ENCODE measurements at places on chromosomes 16 and 17. TPM values are rescaled to one million over a fixed set of nuclear protein-coding genes. Genes with fewer than 3 reads are reported as not detected.

The CCL5 gene
- polyA plus RNA-seq: 29.7 TPM

The SCARF1 gene
- 31.2 TPM for polyA plus RNA-seq

The BANP gene
- polyA plus RNA-seq: 25.0 TPM

The CCR7 gene
- 79.1 TPM for polyA plus RNA-seq

The SLC25A10 gene
- polyA plus RNA-seq: 7.7 TPM

The CBFA2T3 gene
- 8.4 TPM for polyA plus RNA-seq

The CRYBA1 gene
- polyA plus RNA-seq: not detected

The LGALS9C gene
- 1.2 TPM for polyA plus RNA-seq

The TOP3A gene
- 18.5 TPM for polyA plus RNA-seq

The FNDC8 gene
- 0.10 TPM for polyA plus RNA-seq

The OTOP3 gene
- not detected for polyA plus RNA-seq

The NHLRC4 gene
- 2.7 TPM for polyA plus RNA-seq

The ZNF207 gene
- polyA plus RNA-seq: 38.9 TPM

The SLX4 gene
- 2.4 TPM for polyA plus RNA-seq

The KRT36 gene
- 0.51 TPM for polyA plus RNA-seq

The HBA1 gene
- polyA plus RNA-seq: 120 TPM

The RNF213 gene
- polyA plus RNA-seq: 36.7 TPM

The SPIRE2 gene
- polyA plus RNA-seq: 0.98 TPM

The CMTM1 gene
- polyA plus RNA-seq: 0.33 TPM

The KIF18B gene
- polyA plus RNA-seq: 1.5 TPM

The MAF gene
- 8.8 TPM for polyA plus RNA-seq

The CD300LB gene
- 2.0 TPM for polyA plus RNA-seq

GRCh38 chr17:31593806-31594205 is 202.3 kb downstream of the RAB11FIP4 start:
- DNase-seq: peak; percentile 48

- DNase-seq: no peak
Measured at GRCh38 chr16:52068447-52069074, 478.4 kb downstream of the TOX3 start.

GRCh38 chr17:19673623-19674022 is 25.1 kb downstream of the ALDH3A2 start:
- DNase-seq: no peak

- DNase-seq: no peak
Measured at GRCh38 chr17:73089322-73090317, 2.9 kb downstream of the SLC39A11 start.

GRCh38 chr16:56734429-56734828 is 4.5 kb downstream of the NUP93 start:
- no peak for DNase-seq

GRCh38 chr16:66372078-66372897 is 5.8 kb downstream of the CDH5 start:
- peak; percentile 51 for DNase-seq

DNA sequence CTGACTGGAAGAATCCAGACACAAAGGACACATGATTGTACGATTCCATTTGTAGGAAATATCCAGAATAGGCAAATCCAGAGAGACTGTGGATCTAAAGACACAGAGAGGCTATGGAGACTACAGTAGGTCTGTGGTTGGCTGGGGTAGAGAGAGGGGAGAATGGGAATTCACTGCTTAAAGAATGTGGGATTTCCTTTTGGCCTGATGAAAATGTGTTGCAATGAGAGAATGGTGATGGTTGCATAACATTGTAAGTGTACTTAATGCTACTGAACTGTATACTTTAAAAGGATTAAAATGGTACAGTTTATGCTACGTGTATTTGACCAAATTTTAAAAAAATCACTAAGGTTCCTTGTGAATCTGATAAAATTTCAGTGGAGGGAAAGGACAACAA is 62.1 kb downstream of the GPRC5B start:
- no peak for DNase-seq

DNA sequence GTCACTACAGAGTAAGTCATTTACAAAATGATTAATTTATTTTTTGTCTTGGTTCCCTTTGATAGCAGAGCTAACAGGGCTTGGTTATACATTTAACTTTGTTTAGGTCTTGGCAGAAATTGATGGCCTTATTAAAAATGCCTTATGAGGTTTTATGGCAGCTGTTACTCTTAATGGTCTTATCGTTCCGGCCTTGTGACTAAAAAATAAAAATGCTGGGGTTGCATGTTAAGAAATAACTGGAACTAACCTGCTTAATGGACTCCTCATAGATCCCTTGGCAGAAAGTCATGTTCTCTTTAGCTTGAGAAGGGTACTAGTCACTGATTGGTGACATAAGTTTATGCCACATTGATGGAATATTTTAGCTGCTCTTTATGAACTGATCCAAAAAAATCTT is 18.3 kb downstream of the COX11 start:
- no peak for DNase-seq

GRCh38 chr17:42045719-42046118 is 4.7 kb downstream of the C17orf113 start:
- no peak for DNase-seq

- no peak for DNase-seq
Measured at GRCh38 chr17:38565853-38566665, 39.7 kb downstream of the SRCIN1 start.

DNA sequence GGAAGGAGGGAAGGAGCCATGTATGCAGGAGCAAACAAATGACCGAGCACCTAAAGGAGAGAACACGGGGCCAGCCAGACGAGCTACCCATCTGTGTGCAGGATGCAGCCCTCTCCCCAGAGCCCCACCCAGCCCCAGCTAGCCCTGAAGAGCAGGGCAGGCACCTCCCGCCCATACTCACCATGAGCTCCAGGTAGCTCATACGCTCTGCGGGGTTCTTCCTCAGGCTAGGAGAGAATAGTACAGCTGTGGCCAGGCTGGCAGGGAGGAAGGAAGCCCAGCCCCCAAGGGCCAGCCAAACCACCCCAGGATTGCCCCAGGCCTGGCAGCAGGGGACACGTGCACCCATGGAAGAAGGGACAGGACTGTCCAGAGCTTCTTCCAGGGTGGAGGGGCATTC is 81.9 kb downstream of the KCNJ18 start:
- no peak for DNase-seq

GRCh38 chr17:2478458-2478857 is 33.2 kb downstream of the METTL16 start:
- no peak for DNase-seq

- no peak for DNase-seq
Measured at GRCh38 chr17:68249354-68249765, 1.5 kb downstream of the AMZ2 start.

- no peak for DNase-seq
Measured at GRCh38 chr16:56032072-56032471, 156.9 kb upstream of the CES5A start.

DNA sequence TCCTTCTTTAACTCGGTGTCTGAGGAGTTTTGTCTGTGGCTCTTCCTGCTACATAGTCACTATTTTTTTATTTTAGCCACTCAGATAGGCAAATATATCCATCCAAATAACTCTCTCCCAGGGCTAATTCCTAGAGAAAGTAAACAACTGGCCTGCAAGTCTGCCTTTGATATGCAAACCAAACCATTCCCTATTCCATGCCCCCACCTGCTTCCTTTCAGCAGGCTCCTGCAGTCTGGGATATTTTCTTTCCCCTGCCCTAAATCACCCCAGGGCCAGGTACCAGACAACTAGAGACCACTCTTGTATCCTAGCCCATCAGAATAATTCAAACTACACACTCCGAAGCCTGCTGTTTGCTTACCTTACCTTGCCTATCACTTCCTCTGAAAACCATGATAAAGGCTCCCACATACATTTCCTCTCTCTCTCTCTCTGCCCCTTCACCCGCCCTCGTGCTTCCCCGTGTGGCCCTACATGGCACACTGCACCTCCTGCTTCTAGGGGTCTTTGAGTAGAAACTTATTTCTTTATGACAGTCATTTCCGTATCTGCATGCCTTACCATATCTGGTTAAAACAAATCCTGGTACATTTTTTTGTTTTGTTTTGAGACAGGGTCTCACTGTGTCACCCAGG is 8.3 kb downstream of the CD300H start:
- DNase-seq: no peak

DNA sequence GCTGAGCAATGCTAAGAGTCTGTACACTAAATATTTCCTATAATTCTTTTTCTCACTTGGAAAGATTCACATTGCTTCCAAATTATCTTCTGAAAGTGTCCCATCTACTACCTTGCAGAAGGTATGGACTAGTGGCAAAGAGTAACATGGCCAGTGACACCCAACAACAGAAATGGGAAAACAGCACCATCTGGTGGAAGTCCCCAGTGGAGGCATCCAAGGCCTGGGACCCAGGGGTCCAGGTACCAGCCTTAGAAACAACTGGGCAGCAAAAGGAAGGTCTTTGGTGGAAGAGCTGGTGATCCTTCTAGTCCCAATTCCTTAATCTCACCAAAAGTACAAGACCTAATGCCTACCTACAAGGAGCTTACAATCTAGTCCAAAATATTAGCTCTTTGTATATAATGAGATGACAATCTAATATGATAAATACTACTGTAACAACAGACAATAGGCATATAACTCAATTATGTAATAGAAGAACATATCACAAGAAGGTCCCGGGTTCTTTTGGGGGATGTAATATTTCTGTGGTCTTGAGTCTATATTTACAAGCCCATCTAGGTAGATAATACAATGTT is 55.3 kb downstream of the SKAP1 start:
- no peak for DNase-seq

GRCh38 chr17:65593855-65594845 is 32.7 kb upstream of the AXIN2 start:
- no peak for DNase-seq

DNA sequence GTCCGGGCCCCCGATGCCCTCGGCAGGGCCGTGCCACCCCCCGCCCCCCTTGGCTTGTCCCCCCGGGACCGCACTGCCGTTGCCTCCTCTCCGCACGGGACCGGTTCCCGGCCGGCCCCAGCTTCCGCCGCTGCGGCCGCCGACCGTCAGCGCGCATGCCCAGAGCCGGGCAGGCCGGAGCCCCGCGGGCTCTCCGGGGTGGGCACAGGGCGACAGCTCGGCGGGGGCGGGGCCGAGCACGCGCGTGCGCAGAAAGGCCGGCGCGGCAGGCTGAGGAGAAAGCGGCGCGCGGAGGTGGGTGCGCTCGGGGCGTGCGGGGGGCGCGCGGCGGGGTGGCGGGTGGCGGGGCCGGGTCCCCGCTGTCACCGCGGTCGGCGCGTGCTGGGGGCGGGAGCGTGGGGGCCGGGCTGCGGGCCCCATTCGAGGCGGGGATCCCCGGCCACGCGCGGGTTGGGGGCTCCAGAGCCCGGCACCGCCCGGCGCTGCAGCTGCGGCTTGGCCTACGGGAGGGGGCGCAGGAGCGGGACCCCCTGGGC is at the start of gene TBC1D24:
TSS of gene TBC1D24 (plus strand) at position 251 of the 536 bp plus-strand sequence. CDS start 21,022 bp downstream, outside the sequence.
- DNase-seq: peak; percentile 97

- DNase-seq: no peak
Measured at GRCh38 chr16:28524681-28525171, 14.0 kb downstream of the NUPR1 start.

GRCh38 chr16:84313921-84314320 is 19.2 kb downstream of the WFDC1 start:
- DNase-seq: no peak

DNA sequence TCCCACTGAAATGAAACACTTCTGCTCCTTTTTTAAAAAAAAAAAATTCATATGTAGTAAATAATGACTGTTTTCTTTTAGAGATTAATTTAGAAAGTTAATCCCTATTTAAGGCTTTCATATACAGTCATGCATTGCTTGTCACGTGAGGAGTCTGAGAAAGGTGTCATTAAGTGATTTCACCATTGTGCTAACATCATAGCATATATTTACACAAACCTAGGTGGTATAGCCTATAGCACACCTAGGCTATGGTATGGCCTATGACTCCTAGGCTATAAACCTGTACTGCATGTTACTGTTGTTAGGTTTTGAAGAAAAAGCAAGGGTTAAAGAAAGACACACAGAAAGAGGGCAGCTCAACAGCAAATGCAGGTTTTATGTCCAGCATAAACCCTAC is 13.7 kb downstream of the PPY start:
- no peak for DNase-seq

DNA sequence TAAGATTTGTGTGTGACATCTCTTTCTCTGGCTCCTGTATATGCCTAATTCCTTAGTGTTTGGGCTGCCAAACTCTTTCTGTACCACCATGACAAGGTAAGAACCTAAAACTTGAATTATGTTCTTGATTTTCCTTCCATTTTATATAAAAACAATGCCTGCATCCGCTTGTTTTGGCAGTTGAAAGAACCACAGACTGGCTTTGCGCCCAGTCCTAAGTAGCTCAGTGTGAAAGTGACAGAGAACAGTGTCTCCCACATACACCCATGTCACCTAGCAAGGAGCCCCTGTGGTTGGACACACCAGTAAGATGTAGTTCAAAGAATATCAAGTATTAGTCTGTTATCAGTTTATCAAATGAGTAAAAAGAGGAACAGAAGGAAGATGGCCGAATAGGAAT is 40.7 kb upstream of the SLC6A2 start:
- DNase-seq: no peak

- DNase-seq: no peak
Measured at GRCh38 chr16:79082970-79083369, 517.6 kb downstream of the MAF start.

- DNase-seq: no peak
Measured at GRCh38 chr16:81583893-81584631, 139.5 kb downstream of the CMIP start.

- DNase-seq: peak; percentile 88
Measured at GRCh38 chr16:50547340-50548124, 664 bp upstream of the NKD1 start.

DNA sequence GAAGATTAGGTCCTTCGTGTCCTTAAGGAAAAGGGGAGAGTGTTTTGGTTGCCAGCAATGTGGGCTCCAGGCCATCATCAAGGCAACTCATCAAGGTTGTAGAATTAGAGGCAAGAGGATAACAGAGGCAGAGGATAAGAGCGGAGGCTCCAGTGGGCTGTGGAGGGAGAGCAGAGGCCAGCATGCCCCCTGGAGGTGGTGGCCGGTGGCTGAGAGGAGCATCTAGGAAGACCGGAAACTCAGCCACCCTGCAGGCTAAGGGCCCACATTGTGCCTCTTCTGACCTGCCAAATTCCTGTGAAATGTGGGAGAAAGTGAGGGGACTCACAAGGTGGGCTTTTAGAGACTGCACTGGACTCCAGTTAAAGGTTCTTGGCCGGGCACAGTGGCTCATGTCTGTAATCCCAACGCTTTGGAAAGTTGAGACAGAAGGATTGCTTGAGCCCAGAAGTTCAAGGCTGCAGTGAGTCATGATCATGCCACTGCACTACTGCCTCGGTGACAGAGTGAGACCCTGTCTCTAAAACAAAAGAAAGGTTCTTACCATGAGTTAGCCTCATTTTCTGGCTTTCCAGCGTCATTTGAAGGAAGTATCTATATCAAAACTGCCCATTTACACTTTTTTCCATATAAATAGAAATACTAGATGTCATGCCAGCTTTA is 62.7 kb upstream of the ADORA2B start:
- no peak for DNase-seq

Measured in spleen (tissue), 13 donors.